Prostate gland (tissue), 2 donors: ENCODE measurements at places on chromosomes 1 and 21. TPM values are rescaled to one million over a fixed set of nuclear protein-coding genes. Genes with fewer than 3 reads are reported as not detected.

The CELA2A gene
- 5.4 TPM for total RNA-seq

The DENND1B gene
- total RNA-seq = 14.1 TPM

DNA sequence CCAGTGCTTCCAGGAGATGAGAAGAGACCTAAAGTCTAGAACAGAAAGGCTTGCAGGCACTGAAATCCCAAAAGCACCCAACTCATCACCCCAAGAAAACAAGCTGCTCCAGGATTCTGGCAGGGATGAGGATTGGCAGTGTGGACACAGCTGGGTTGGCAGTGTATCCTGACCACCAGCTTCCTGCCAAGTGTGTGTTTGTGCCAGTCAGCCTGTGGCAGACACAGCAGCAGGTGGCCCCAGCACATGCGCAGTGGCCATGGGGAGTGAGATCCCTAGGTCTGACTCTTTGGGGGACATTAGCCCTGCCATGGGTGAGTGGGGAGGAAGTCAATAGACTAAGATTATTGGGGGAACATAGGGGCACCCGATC lies 8.7 kb upstream of the SNAPIN start:
- DNase-seq = peak; percentile 89

DNA sequence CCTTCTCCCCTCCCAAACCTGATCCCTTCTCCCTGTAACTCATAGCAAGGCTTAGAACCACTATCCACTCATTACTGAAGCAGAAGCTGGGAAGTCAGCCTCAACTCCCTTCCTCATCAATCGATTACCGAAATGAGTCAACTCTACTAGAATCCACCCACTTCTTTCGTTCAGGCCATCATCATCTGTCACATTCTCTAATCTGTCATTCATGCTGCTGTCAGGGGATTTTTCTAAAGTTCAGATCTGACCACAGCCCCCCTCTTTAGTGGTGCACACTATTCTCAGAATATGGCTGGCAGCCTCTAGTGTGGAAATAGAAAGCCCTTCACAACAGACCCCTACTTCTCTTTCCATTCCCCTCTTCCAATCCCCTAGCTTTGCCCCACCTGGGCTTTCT lies 5.1 kb downstream of the NT5C1A start:
- no peak for DNase-seq

DNA sequence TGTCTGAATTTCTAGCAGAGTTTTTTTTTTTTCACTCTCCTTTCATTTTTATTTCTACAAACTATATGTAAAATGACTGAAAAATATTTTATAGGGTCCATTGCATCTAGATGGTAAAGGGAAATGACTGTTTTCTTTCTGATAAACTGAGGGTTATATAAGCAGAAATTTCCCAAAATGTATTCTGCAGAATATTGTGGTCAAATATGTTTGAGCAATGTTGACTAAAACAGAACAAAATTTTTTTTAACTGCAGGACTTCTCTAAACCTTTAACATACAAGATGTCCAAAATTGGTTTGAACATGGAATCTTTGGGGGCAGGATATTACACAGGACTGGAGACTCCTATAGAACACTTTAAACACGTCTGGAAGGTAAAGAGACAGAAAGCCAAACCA lies 190.5 kb downstream of the TOMM20 start:
- no peak for DNase-seq

The CLCA1 gene
- 0.34 TPM for total RNA-seq
